ENCODE measurements at places on chromosomes 2 and 18.
A peak's percentile ranks its signal among the peaks of the same experiment; 100 is the strongest.

DNA sequence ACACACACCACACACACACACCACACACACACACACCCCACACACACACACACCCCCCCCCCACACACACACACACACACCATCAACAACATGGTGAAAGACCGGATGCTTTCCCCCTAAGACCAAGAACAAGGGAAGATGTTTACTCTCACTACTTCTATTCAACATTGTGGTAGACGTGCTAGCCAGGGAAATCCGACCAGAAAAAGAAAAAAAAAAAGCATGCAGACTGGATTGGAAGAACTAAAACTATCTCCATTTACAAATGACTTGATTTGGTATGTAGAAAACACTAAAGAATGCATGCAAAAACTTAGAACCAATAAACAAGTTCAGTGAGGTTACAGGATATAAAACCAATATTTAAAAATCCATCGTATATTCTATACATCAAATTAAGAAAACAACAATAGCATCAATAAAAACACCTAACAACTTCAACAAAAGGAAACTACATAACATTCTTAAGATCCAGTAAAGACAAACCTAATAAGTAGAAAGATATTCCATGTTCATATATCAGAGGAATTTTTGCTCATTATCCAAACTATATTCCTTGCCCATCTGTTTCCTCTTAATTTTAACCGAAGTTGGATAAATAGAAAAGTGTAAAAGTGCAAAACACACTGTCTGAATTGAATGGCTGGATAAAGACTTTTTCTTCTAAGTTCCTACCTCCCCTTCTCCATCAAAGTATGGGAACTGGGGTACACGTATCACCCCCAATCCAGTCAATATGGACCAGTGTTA, 51.5 kb upstream of the RNU4ATAC start:
- DNase-seq = no peak

- DNase-seq = no peak
These were observed 312.5 kb downstream of the MYCN start for GRCh38 chr2:16252891-16253290.

DNA sequence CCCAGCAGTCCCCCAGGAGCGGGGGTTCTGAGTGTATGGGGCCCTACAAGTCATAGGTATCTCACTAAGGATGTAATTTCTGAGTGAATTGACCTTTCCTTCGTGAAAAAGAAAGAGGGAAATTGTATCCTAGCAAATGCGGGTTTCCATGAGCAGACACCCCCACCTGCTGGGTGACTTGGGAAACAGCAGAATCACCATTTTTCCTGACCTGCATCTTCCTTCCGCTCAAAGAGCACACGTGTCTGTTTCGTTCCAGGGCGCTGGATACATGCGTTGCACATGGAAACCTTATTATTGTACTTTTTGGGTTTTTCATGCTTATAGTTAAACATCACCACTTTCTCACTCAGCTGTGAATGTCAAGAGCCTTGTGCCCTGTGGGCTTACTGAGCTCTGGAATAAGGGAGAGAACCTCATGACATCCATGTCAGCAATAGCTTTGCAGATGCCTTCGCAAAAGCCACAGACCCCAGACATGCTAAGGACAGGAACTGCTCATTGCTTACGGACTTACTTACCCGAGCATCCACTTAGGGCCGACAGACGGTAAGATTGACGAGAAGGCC, 132.8 kb downstream of the TPO start:
- DNase-seq = peak; percentile 57

DNA sequence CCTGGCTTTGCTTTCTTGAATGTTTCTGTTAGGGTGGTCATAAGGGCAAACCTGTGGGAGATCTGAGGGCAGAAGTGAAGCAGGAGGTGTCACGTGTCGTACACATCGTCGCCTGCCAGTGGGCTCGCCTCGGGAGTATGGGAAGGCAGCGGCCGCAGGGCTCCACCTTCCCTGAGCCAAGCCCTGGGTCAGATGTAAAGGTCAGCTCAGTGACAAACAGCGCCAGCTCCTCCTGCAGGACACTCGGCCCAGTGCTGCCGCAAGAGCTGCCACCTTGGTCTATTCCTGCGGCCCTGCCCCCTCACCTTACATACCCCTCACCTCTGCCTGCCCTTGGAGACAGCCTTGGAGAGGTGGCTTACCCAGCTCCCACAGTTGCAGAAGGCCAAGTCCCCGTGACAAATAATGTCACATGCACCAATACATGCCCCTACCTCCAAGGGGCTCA, 64.2 kb downstream of the PSMG2 start:
- no peak for DNase-seq

- DNase-seq = peak; percentile 29
These were observed 193.4 kb downstream of the TDRD15 start for GRCh38 chr2:21317131-21317530.

DNA sequence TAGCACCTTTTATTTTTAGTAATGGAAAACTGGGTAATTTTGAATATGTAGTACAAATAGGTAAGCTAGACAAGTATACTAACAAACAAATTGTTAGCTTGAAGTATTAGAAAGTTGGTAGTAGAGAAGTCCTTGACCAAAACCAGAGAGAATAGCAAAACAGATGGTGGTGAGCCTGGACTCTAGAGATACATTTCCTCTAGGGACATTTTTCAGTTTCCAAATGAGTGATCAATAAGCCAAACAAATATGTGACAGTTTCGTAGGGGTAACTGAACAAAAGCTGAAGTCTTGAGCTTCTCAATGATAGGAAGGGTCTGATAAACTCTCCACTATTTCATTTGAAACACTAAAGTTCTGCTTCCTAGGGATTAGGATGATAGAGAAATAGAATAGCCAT, 692.0 kb upstream of the FAM98A start:
- no peak for DNase-seq

DNA sequence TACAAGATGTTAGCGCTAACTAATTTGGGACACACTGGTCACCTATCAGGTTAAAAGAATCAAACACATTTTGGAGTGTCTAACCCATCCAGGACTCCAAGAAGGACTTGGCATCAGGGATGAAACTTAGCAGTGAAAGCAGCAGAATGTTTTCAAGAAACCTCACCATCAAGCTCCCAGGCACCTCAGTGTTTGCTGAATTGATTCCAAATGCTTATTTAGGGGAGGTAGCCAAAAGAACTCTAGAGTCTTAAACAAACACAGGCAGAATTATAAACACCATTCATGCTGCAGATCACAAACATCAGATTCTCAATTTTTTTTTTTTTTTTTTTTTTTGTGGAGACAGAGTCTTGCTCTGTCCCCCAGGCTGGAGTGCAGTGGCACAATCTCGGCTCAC, 122.8 kb upstream of the UXS1 start:
- no peak for DNase-seq

DNA sequence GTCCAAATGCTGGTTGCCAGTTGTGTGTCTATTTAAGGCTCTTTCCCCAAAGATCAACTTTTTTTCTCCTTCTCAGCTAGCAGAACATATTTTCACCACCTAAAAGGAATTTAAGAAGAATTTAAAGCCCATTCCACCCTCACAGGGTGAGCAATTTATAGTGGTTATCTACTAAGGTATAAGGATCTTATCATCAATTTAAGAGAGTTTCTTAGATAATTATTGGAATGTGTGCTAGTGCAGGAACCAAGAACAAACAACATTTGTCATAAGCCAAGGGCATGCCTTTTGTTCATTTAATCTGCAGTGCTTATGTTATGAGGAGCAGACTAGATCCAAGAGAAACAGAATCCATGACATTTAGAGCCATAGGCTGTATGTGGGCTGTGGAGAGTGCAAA, 37.2 kb downstream of the NLRC4 start:
- DNase-seq = no peak

- no peak for DNase-seq
These were observed 45.2 kb upstream of the NYAP2 start for GRCh38 chr2:225354281-225354774.

DNA sequence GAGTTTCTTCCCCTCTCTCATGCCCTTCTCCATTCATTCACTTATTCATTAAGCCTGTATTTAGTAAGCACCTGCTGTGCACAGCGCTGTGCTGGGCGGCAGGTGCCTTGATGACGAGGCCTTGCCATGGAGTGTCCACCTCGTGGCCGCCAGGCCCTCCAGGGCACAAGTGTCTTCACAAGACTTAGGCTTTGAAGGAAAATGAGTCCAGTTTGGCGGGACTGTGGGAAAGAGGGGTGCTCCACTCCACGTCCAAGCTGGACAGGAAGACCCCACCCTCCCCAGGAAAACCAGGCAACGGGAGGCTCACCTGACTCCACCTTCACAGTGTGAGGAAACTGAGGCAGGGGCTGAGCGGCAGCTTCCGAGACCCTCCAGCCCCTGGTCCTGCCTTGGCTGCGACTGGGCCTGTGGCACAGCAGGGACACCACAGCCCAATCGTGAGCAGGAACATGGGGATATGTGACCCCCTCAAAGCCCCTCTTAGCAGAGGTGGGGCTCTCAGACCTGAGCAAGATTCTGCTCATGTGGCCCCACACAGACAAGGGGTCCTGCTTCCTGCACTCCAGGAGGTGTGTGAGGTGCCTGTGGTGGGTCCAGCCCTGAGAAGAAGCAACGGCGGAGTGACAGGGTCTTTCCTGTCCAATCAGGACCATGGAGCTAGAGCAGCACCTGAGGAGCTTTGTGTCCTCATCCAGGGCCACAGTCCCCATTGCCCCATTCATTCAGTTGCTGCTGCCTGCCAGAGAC, 110.3 kb upstream of the ODC1 start:
- no peak for DNase-seq

GRCh38 chr2:37625796-37626571, 45.5 kb downstream of the CDC42EP3 start:
- no peak for DNase-seq

GRCh38 chr2:135991861-135992260, 6.4 kb upstream of the DARS1 start:
- no peak for DNase-seq

DNA sequence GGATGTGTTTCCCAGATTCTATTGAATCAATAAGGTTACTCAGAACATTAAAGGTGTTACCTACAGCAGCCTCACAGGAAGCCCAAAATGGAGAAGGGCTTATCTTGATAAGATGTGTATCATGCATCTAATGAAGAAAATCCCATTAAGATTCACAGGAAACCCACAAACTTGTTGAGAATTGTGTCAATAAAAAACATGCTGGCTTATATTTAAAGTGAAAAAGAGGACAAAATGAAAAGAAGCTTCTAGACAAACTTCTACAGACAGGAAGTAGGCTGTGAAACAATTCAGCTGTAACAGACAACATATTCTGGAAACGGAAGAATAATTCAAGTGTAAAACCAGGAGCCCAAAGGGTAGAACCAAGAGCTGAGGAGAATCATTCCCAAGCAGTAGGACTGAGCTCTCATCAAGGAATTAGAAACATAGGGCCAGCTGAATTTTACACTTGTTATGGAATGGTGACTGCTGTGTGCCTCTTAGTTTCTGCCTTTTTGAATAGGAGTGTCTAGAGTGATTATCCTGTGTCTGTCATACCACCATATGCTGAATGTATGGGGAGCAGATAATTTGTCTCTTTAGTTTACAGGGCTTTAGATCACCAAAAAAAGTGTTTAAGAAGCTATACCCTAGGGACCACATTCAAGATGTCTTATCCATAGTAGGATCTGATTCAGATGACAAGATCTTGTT, 9.6 kb downstream of the IMMT start:
- DNase-seq = no peak

DNA sequence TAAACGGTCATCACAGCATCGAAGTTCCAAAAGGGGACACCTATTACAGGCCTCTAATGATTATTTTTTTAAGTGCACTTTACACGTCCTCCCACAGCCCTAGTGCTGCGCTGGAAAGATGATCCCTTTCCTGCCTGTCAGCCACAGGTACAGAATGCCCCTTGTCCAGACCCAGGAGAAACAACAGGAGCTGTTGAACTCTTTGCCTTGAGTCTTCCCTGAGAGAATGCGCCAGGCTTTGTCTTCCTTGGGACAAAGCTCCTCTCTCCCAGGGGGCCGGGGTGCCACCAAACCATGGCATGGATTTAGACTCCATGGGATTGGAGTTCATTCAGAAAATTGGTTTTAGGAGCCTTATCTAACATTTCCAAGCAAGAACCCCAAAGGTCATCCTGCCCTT, 319.0 kb upstream of the SOX11 start:
- no peak for DNase-seq

DNA sequence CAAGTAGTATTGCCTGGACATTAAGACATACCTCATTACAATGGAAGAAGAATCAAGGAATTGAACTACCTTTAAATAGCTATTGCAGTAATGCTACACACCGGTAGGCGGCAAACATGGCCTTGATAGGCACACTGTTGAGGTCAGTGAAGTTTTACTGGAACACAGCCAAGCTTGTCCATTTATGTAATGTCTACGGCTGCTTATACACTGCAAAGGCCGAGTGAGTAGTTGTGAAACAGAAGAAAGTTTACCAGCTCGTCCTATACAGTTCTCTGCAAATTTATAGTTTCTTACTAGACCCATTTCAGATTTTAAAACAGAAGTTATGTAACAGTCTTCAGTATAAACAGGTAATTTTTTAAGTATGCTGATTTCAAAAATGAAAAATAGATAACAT, 38.8 kb downstream of the PPP4R1 start:
- peak; percentile 13 for DNase-seq

DNA sequence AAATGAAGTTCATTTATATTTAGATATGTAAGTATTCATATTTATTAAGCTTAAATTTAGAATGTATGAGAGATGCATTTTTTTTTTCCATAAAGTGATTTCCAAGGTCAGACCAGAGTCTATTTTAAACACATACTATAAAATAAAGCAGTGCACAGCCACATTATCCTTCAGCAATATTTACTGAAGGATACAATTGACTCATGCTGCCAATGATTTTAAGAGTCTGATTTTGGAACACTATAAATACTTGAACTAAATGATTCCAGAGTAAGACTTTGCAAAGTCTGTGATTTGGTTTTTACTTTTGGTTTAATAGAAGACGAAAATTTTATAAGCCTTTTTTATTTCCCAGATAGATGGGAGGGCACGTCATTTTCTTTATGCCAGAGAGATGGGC, 107.1 kb downstream of the EPHA4 start:
- no peak for DNase-seq

DNA sequence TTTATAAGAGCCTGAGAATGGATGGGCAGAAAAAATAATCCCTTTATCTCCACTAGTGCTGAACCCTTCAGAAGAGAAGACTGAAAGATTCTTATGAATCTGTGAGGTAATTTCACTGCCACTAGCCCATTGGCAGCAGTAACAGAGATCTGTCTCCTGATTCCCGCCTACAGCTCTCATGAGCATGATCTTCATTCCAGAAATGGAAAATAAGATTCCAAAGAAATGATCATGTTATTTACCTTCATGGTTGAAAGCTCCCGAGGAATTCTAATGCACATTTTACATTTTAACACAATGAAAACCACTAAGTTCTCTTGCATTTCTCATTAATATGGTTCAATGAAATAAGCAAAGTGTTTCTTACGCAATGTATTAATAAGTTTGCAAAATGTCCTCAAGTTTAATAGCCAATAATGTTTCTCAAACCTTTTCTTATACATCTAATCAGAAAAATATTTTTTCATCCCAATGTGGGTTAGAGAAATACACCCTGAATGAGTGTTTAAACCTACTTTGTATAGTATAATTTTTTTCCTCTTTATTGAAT, 905.6 kb downstream of the TMEM182 start:
- no peak for DNase-seq

GRCh38 chr2:70557171-70557838, 3.7 kb upstream of the TGFA start:
- no peak for DNase-seq

- DNase-seq = no peak
These were observed 6.6 kb downstream of the TRAF3IP1 start for GRCh38 chr2:238326801-238327365.
